HCEC 1CT (cell line): ENCODE measurements at places on chromosomes 5 and 9.
A peak's percentile ranks its signal among the peaks of the same experiment; 100 is the strongest.

GRCh38 chr9:137851516-137852267 lies 25.9 kb upstream of the CACNA1B start:
- no peak for DNase-seq

DNA sequence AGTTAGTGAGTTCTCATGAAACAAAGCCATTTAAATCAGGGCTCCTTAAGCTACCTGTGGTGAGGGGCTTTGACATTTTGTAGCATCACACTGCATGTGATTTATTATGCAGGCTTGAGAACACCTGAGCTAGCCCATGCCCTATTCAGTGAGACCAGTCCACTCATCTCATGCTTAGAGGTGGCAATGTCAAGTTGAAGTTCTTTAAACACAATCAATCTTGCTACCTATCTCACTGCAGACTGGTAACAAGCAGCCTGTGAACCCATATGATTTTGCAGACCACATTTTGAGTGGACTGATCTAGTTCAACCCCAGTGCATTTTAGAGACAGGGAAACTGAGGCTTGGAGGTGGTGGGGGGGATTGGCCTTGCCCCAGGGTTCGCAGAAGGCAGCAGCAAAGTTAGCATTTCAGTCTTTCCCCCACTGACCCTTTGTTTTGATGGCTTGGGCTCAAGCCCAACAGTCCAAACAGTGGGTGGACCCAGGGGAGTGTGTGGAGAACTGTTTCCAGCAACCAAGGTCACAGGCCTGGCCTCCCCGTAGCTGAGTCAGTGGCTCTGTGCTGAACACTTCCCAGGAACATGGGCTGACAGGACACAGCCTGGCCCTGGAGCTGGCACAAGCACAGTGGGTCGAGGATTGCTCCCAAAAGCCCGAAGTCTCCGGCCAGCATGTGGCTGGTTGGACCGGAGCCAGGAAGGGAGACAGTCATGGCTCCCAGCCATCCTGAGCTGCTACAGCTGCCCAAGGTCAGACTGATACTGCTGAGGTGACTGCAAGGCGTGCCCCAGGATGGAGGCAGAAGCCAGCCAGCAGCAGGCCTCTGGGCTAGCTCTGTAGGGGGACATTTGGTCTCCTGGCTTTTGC lies 95.3 kb downstream of the RGS3 start:
- DNase-seq = peak; percentile 75

DNA sequence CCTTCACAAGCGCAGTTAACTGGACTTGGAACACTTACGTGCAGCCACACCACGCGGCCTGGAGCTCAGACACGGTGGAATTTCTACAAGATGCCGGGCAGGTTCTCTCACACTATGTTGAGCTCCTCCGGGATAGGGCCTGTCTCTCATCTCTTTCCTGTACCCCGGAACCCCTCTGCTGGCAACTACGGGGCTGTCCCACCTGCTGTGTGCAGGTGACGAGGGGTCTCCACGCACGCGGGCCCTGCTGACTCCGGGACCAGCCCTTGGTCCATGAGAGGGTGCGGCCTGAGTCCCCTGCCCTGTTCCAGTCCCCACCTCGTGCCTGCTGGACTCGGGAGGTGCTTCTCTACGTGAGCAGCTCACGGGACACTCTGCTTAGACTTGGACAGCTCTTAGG lies 40.1 kb downstream of the SLC6A3 start:
- no peak for DNase-seq

DNA sequence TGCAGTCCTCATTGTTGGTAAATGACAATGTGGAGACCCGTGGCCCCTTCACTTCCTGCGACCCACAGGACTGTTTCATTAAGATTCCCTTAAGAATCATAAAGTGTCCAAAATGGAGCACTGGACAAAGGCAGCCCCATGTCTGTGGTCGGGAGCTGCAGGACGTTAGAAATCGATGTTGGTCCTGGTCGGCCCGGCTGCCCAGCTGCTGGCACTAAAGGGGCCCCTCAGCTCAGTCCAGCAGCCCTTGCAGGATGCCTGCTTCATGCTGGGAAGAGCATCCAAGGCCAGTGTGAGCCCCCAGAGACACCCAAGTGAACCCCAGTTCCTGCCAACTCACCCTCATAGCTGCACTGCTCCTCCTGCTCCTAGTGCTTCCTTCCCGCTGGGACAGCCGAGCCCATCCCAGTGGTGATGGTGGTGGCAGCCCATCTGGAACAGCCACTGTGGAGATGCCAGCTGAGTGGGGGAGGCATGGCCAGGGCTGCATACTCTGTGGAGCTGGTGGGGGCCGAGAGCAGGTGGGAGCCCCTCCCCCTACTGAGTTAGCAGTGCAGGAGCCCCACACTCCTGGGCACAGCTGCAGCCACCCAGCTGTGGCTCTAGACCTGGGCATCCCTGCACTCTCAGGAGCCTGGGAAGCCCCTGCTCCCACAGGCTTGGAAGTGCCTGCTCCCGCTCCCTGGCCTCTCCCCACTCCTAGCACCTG lies 168.0 kb upstream of the IRX2 start:
- no peak for DNase-seq

- DNase-seq = no peak
Observed at GRCh38 chr9:109537288-109537687, 39.2 kb upstream of the PTPN3 start.
